NCI-H2081 treated with DMSO at 0.1 percent for 48 hours (cell line): ENCODE measurements at places on chromosomes 2 and 18.

- no peak for DNase-seq
Measured at GRCh38 chr2:233367586-233367985, 13.3 kb downstream of the DGKD start.

DNA sequence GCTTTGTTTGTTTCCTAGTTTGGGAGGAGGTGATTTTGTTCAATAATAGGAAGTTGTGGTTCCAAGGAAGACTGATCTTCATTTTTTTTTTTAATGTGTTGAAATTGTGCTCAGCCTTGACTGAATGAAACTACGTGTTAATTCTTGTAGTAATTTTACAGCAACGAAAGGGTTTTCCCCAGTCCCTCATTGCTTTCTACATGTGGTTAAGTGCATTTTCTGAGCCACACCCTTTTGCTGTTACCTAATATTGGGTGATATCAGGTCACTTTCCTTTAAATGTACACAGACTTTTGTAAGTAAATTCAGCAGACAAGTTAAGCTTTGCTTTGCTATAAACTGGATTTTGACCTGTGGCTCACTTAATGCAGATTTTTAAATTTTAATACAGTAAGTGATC, 73.6 kb downstream of the OTX1 start:
- no peak for DNase-seq

- DNase-seq = no peak
Measured at GRCh38 chr18:69330385-69331005, 70.2 kb upstream of the DOK6 start.

GRCh38 chr2:70643715-70644114, 90.1 kb upstream of the TGFA start:
- no peak for DNase-seq

DNA sequence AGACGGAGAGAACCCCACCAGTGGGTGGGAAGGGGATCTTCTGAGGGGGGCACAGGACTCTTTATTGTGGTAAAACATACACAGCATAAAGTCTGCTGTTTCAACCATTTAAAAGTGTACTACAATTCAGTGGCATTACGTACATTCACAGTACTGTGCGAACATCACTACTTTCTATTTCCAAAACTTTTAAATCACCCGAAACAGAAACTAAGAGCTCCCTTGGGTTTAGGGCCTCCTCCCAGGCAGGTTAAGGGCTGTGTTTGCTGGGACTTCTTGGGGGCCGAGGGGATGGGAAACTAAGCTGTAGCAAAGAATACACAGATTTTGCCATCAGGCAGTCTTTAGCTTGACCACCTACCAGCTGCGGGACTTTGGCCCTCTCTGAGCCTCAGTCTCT, 242.0 kb downstream of the HAUS1 start:
- no peak for DNase-seq
